ENCODE measurements at places on chromosomes 2 and 18.

GRCh38 chr18:56812674-56813073 lies 161.5 kb downstream of the WDR7 start:
- DNase-seq, result no peak

GRCh38 chr2:158061763-158062162 lies 39.9 kb upstream of the UPP2 start:
- DNase-seq, result no peak

- DNase-seq, result no peak
Observed at GRCh38 chr18:42480441-42480840, 525.4 kb downstream of the PIK3C3 start.

- DNase-seq, result no peak
Observed at GRCh38 chr2:43139996-43140621, 86.3 kb downstream of the ZFP36L2 start.

GRCh38 chr2:208142925-208143799 lies 2.8 kb downstream of the CRYGB start:
- no peak for DNase-seq

- DNase-seq, result no peak
Observed at GRCh38 chr2:196481324-196481697, 158.2 kb upstream of the CCDC150 start.

- no peak for DNase-seq
Observed at GRCh38 chr2:143801561-143801960, 672.3 kb downstream of the ARHGAP15 start.

GRCh38 chr2:153986488-153987229 lies 114.9 kb downstream of the GALNT13 start:
- DNase-seq, result no peak

DNA sequence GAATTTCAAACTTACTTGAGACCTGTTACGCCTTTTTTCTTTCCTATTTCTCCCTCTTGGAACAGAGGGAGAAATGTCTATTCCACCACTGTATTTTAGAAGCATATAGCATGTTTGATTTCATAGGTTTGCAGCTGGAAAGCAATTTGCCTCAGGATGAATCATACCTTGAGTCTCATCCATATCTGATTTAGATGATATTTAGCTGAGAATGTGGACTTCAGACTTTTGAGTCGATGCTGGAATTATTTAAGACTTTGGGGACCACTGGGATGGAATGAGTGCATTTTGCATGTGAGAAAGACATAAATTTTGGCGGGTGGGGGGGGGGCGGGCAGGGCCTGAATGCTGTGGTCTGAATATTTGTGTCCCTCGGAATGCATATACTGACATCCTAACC lies 282.7 kb upstream of the STON1 start:
- DNase-seq, result no peak

Data from hematopoietic multipotent progenitor cell treated with erythropoietin and hydrocortisone succinate and interleukin-3 and kit ligand, for 17 days (in vitro differentiated cells).